CD4-positive, alpha-beta memory T cell (primary cell): ENCODE measurements at places on chromosomes 16 and 17.
A peak's percentile ranks its signal among the peaks of the same experiment; 100 is the strongest.

DNA sequence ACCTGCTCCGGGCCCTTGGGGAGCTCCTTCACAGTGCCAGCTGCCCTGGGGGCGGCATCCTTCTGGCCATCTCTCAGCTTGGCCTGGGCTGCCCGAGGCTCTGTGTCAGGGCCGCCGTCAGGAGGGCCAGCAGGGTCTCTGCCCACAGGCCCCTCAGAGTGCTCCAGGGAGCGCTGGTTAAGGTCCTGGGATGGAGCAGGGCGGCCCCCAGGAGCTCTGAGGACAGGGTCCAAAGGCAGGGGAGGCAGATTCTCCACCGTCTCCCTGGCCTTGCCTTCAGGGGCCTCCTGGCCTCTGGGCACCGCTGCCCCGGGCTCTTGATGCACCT, 7.2 kb downstream of the NDUFAF8 start:
- no peak for DNase-seq

DNA sequence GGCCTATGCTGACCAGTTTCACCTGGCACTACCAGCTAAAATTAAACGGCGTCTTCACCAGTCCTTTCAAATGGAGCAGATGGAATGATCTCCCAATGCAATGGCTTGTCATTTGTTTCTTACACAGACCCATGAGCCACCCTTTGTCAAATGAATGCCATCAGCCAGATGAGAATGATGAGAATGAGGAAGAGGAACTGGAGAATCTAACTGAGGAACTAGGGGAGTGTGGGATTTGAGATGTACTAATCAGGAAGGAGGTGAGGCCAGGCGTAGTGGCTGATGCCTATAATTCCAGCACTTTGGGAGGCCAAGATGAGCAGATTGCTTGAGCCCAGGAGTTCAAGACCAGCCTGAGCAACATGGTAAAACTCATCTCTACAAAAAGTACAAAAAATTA, 116.4 kb downstream of the HS3ST3A1 start:
- DNase-seq: no peak

DNA sequence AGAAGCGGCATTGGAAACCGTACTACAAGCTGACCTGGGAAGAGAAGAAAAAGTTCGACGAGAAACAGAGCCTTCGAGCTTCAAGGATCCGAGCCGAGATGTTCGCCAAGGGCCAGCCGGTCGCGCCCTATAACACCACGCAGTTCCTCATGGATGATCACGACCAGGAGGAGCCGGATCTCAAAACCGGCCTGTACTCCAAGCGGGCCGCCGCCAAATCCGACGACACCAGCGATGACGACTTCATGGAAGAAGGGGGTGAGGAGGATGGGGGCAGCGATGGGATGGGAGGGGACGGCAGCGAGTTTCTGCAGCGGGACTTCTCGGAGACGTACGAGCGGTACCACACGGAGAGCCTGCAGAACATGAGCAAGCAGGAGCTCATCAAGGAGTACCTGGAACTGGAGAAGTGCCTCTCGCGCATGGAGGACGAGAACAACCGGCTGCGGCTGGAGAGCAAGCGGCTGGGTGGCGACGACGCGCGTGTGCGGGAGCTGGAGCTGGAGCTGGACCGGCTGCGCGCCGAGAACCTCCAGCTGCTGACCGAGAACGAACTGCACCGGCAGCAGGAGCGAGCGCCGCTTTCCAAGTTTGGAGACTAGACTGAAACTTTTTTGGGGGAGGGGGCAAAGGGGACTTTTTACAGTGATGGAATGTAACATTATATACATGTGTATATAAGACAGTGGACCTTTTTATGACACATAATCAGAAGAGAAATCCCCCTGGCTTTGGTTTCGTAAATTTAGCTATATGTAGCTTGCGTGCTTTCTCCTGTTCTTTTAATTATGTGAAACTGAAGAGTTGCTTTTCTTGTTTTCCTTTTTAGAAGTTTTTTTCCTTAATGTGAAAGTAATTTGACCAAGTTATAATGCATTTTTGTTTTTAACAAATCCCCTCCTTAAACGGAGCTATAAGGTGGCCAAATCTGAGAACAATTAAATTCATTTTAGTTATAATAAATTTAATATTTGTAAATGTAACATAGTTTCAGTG, 1.7 kb downstream of the HEXIM1 start:
- peak; percentile 32 for DNase-seq

DNA sequence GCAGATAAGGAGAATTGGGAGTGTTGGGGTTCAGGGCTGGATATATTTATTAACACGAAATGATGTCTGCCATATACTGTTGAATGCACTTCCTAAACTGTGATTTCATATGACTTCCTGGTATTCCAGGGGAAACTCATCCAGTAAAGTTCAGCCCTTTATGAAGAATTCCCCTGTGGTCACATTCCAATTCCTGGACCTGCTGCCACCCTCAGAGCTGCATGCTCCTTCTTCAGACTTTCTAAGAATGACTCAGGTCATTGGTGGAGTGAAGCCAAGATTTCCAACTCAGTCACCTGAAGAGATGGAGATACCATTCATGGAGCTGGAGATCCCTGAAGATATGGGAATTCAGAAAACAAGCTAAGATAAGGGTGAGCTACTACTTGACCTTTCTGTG, 114.2 kb upstream of the TMEM97 start:
- DNase-seq: no peak

- no peak for DNase-seq
Observed at GRCh38 chr17:38416840-38417209, 11.4 kb upstream of the ARHGAP23 start.

- no peak for DNase-seq
Observed at GRCh38 chr17:57879437-57880085, 29.7 kb upstream of the MRPS23 start.

DNA sequence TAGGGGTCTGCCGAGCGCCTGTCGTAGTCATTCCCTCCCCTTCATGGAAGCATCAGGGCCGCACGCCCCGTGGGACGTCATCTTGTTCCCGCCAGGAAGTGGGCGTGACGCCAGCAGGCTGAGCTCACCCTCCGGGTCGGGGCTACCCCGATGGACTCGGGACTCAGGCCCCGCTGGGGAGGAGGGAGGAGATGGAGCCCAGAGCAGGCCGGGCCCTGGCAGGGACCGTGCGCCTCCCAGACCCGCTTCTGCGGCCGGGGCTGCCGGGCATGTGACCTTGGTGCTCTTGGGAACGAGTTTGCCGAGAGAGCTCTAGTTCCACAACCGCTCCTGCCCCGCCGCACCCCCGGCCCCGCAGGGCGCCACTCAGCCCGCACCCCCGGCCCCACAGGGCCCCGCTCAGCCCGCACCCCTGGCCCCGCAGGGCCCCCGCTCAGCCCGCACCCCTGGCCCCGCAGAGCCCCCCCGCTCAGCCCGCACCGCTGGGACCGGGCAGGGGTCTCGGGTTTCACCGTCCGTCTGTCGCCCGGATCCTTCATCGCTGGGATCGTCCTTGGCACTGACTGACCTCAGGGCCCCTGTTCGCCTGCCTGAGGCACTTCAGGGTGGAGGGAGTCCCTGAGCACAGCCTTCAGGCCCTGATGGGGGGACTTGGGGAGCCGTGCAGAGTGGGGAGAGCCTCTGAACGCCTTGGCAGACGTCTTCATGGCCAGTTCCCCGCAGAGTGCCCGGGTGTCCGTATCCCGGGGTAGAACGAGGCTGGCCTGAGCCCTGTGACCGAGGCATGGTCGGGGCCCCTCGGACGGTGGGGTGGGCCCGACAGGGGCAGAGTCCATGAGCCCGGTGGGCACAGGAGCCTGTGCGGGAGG, 5.8 kb downstream of the CACNA1H start:
- DNase-seq: no peak

- peak; percentile 94 for DNase-seq
Observed at GRCh38 chr16:25031441-25032307, 16.5 kb upstream of the ARHGAP17 start.

GRCh38 chr17:52606098-52606497, 447.6 kb upstream of the CA10 start:
- DNase-seq: no peak

DNA sequence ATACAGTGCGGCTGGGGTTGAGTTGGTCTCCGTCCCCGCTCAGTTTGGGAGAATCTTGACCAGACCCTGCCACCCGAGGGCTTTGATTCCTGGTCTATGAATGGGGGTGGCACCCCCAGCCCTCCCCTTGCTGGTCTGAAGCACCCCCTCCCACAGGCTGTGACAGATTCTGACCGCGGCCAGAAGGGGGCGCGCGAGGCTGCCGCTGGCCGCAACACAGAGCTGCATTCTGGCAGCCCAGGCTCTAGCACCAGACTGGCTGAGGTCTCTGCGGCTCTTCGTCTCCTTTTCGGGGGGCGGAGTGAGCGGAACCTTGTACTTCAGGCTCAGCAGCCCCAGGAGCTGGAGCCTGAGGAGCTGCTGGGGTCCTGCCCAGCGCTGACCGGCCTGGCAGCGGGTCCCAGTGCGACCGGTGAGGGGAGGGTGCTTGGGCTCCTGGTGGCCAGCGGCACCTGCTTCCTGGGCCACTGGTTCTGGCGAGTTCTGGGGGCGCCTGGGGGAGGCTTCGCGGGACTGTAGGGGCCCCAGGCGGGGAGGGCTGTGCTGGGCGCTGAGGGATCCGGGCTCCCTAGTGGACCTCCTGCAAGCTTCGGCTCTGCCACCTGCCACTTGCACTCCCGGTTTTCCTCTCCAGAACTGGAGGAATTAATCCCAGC, 1011.6 kb downstream of the KCNJ18 start:
- no peak for DNase-seq
